ENCODE measurements at places on chromosomes 3 and 15.

DNA sequence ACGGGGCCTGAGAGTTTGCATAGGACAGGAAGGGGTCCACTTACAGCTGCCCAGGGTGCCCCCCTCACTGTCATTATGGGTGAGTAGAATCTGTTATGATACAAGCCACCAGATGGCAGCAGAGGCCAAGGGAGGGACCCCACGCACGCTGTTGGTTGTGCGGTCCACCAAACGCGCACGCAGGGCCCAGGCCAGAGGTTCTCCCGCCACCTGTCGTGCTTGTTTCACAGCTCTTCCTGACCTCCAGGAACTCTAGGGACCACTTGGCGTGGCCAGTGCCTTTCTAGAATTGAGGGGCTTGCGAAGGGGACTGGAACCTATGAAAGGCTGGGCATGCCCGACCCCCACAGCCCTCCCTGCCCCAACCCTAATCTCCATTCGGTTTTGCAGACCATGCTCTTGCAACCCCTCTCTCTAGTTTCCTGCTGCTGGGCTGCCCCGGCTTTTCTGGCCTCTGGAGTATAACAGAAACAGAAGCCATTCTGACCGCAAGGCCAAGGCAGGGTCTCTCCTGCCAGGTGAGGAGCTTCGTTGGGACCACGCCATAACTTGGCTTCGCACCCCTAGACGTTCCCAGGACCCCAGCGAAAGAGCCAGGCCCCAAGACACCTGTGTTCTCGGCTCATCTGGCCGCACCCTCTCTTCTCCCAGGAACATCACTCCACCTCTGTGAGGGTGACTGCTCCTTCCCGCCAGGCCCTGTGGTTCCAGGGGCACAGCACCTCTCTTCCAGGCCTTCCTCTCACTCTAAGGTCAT, 46.0 kb downstream of the ALDH1L1 start:
- peak; percentile 16 for DNase-seq

GRCh38 chr15:98896002-98896721, 111.4 kb downstream of the PGPEP1L start:
- peak; percentile 70 for DNase-seq

- DNase-seq = no peak
These were observed 51.0 kb downstream of the CHDH start for GRCh38 chr3:53795176-53795575.

GRCh38 chr3:45021524-45022297, 4.4 kb upstream of the CLEC3B start:
- no peak for DNase-seq

- peak; percentile 28 for DNase-seq
These were observed 900 bp upstream of the HYAL3 start for GRCh38 chr3:50299929-50300680.

DNA sequence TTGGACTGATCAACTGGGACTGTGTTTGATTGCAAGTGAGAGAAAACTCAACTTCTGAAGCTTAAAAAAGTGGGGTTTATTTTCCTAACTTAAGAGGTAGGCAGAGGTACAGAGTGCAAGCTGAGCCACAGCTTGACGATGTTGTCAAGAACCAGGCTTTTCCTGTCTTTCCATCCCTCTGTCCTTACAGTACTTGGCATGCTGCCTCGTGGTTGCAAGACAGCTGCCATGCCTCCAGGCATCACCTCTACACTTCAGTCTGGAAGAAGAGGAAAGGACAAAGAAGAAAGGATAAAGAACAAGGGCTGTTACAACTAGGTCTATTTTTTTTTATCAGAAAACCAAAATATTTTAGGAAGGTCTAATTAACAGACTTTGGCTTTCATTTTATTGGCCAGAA, 51.8 kb upstream of the GALNT15 start:
- DNase-seq = no peak

DNA sequence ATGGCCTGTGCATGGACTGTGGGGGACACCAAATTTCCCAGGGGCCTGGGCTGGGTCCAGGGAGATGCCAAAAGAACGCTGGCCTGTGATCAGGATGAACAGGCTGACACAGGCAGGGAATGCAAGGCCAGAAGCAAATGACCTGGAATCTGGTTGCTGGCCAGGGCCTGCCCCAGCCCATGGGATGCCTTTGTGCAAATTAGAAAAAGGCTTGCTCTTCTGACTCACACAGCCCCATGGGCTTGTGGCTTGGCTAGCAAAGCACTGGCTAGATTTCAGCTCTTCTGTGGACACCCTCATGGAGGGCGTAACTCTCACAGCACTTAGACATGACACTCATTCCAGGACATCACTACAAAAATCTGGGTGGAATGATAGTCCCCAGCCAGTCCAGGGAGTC, 356.0 kb downstream of the SHQ1 start:
- DNase-seq = peak; percentile 96

GRCh38 chr3:143239031-143239430, 119.5 kb downstream of the CHST2 start:
- DNase-seq = peak; percentile 15

Measured in HFFc6 (cell line).